ENCODE measurements at places on chromosomes 16 and 17.
A peak's percentile ranks its signal among the peaks of the same experiment; 100 is the strongest.

DNA sequence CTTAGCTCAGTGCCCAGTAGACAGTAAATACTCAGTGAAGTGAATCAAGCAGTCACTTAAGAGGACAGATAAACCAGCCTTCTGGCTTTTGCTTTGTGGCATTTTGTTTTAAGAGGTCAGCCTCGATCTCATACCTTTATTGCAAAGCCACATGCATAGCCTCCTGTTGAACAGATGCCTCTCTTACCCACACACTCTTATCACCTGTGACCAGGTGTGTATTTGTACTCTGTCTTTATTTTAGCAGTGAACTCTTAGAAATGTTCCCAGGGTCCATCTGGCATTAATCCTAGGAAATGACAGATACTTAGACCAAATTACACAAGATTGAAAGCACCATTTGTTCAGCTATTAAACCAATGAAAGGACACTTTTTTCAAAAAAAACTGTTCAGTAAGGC, 1426.5 kb downstream of the CDH11 start:
- no peak for DNase-seq

DNA sequence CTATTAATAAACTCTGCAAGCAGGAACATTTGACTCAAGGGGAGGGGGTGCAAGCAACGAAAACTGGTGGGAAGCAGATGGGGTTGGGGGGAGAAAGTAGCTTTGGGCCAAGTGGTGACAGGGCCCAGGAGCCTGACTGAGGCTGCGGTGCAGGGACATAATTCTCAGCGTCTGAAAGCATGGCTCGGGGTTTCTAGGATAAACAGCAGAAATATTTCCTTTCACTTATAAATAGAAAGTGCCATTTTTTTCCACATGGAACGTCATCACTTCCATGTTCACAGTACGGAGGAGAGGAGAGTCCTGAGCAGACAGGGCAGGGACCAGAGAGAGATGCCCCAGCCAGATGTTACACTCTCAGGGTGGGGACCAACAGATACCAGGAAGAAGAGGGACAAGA, 197.1 kb downstream of the ZFHX3 start:
- peak; percentile 55 for DNase-seq

- DNase-seq = peak; percentile 79
These were observed 13.8 kb downstream of the RIPOR1 start for GRCh38 chr16:67542464-67542863.

DNA sequence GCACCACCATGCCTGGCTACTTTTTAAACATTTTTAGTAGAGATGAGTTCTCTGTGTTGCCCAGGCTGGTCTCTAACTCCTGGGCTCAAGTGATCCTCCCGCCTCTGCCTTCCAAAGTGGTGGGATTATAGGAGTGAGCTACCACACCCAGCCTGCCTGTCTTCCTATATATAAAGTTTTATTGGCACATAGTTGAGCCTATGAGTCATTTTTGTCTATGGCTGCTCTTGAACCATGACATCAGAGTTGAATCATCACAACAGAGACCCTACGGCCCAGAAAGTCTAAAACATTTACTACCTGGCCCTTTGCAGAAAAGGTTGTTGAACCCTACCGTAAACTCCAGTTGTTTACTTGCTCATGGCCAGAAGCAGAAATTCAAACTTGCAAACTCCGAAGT, 7.9 kb downstream of the SEPTIN12 start:
- no peak for DNase-seq

DNA sequence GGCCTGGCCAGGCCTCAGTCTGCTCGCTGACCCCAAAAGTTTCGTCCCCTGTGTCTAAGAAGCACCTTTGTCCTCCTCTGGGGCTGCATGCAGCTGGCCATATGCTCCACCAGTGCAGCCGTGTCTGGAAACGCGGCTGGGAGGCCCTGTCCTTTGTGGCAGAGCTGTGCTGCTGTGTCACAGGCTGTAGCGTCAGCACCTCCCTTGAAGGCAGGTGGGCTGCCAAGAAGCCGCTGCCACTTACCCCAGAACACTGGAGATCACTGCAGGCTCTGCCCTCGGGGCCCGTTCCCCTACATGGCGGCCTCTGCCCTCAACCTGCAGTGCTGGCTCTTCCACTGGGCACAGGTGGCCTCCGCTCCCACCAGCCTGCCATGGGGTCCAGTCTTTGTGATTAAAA, 15.7 kb upstream of the MC1R start:
- no peak for DNase-seq

DNA sequence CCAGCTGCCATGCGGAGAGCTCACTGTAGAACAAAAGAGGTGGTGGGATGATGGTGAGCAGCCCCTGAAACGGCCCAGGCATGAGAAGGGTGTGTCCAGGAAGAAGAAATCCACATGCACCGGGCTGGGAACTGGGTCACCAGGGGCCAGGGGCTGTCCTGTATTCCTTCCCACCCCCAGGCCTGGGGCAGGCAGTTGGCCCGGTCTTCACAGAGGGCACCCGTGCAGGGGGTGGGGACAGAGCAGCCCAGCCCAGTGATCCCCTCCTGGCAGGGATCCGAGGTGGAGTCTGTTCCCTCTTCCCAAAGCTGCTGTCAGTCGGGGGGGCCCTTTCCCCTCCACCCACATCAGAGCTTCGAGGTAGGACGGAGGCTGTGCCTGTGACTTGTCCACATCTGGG, 9.2 kb downstream of the HS3ST6 start:
- no peak for DNase-seq

GRCh38 chr17:60065867-60066266, 12.9 kb downstream of the HEATR6 start:
- no peak for DNase-seq

GRCh38 chr16:29663016-29663806, at the start of gene SPN:
SPN (plus strand) TSS chr16:29663247; CDS start chr16:29663729, 482 bp downstream.
- DNase-seq = no peak

GRCh38 chr17:78497115-78497540, 80.1 kb downstream of the DNAH17 start:
- peak; percentile 86 for DNase-seq

- DNase-seq = no peak
These were observed 28.6 kb downstream of the TK2 start for GRCh38 chr16:66521252-66521713.

GRCh38 chr16:89112377-89113151, 18.9 kb downstream of the ACSF3 start:
- DNase-seq = no peak

DNA sequence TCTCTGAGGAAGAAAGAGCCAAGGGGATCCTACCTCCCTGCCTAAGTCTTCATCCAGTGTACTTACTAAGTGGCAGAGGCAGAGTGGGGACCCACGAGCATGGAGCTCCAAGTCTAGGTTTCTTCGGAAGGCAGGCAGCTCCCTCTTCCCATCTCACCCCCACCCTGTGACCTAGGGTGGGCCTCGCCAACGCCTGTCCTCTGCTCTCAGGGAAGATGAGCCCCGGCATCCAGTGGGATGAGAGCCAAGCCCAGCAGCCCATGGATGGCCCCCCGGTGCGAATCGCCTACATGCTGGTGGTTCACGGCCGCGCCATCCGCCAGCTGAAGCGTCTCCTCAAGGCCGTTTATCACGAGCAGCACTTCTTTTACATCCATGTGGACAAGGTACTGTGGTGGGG, 8.3 kb downstream of the XYLT2 start:
- DNase-seq = no peak

DNA sequence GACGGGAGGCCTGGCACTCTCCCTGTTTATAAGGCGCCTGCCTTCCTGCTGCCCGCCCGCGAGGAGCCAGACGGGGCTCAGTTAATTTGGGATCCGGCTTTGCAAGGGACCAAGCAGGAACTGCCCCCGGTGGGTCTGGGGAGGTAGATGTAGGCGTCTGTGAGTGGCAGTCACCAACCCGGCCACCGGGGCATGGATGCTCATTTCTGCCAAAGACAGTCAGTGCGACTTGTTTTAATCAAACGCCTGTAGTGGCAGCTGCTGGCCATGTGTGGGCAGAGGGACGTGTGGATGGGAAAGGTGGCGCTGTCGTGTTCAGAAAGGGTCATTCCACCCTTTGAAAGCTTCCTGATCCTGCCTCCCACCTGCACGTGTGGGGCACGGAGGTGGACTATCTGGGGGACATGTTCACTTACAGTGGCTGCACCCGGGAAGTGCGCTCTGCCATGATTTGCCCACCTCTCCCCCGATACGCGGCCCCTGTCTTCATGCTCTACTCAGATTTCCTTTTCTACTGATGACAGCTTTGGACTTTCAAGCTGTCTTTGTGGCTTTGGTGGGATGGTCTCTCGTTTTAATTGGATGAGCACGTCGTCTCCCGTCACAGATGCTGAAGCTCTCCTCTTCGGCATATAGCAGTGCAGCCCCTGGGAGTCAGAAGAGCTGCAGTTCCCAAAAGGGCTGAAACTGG, 60.3 kb upstream of the CIBAR2 start:
- peak; percentile 35 for DNase-seq

DNA sequence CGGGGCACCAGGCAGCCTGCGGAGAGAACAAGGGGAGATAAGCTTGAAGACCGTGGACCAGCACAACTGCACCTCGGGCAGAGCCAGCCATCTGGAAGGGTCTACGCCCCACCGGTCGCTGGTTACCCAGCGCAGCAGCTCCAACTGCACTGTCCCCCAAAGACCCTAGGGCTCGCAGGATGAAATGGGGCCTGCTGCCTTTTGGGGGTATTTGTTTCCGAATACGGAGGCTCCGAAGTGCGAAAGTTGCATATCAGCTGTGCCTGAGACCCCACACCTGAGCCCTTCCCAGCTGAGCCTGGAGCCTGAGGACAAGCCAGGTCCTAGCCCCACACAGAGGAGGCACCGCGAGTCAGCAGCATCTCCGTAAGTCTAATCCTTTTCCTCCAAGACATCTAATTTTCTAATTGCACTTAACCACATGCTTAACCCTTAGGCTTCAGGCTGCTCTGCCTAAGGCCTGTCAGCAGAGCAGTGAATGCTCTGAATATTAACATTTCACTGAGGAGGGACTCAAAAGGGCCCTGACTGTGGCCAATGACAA, 4.0 kb downstream of the KIFC3 start:
- no peak for DNase-seq

Measured in fibroblast of pulmonary artery (primary cell).